ENCODE measurements at places on chromosomes 2 and 18.
A peak's percentile ranks its signal among the peaks of the same experiment; 100 is the strongest.

DNA sequence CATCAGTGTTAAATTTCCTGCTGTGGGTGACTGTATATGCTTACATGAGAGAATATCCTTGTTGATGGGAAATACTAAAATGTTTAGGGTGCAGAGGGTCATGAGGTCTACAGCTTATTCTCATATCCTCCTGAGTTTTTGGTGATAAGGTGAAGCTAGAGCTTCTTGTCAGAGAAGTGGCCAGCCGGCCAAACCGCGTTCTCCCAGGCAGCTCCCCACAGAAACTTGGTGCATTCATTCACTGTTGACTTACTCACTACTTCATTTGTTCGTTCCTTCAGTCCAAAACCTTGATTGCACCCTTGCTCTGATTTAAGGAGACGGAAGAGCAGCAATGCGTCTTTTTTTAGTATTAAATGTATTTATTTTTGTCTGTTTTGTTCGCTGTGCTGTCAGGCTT is 8.7 kb downstream of the SNED1 start:
- no peak for DNase-seq

DNA sequence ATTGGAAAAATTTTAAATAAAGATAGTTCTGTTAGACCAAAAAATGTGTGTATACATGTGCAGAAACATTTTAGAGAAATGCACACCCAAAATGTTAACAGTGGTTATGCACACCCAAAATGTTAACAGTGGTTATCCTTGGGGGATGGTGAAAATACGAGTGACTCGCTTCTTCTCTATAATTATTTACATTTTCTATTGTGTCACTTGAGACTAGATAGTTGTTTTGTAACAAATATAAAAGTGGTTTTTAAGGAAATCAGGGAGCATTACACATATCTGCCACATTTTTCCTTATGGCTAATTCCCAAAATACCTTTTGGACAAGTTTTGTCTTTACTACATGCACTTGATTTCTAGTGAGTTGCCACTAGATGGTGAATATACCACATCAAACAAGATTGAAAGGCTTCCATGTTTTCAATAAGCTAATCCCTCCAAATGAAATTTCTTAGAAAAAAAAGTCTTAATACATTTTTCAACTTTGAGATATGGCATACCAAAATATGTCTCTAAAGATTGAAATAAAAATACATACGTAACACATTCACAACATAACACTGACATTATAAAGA is 9.0 kb upstream of the HIBCH start:
- DNase-seq: no peak

- DNase-seq: no peak
Observed at GRCh38 chr2:42758751-42759150, 5.2 kb downstream of the OXER1 start.

GRCh38 chr2:221465776-221466175 is 106.3 kb downstream of the EPHA4 start:
- DNase-seq: peak; percentile 21

DNA sequence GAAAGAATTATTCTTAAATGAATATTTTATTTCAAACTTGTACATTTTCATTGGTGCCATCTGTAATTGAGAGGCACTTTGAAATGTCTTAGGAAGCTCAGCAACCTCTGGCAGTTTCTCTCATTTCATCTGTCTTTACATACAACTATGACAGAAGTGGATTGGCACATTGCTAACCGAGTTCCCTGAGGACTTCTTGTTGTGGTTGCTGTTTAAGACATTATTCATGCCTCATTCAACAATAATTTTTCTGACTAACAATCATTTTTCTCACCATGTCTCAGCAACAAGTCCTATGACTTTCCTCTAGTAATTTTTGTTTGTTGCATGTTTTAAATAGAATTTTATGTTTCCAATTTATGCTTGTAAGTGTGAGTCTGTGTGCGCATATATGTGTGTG is 284.0 kb upstream of the CWC22 start:
- no peak for DNase-seq

GRCh38 chr18:12911025-12911928 is 27.2 kb upstream of the PTPN2 start:
- DNase-seq: peak; percentile 63

GRCh38 chr18:59520562-59521355 is 161.7 kb upstream of the LMAN1 start:
- DNase-seq: no peak

GRCh38 chr2:69082430-69082997 is 69.5 kb downstream of the ANTXR1 start:
- DNase-seq: no peak

DNA sequence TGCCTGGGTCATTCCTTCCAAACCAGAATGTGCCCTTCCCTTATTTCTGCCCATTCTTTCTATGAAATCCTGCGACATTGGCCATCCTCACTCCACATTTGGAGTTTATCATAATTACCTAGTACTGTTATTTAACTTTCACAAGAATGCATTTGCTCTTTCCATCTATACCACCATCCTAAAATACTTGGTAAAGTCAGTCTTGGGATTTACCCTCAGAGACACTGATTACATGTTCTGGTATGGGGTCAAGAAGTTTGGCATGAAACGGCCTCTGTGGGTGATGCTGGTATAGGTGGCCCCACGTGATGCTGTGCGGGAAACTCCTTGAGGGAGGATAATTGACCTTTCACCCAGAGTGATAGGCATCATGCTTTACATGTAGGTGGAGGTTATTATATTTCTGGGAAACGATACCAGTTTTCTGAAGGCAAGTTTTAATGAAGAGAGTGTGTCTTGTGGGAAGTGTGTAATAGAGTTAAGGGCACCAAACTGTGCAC is 123.5 kb downstream of the FMNL2 start:
- DNase-seq: no peak

DNA sequence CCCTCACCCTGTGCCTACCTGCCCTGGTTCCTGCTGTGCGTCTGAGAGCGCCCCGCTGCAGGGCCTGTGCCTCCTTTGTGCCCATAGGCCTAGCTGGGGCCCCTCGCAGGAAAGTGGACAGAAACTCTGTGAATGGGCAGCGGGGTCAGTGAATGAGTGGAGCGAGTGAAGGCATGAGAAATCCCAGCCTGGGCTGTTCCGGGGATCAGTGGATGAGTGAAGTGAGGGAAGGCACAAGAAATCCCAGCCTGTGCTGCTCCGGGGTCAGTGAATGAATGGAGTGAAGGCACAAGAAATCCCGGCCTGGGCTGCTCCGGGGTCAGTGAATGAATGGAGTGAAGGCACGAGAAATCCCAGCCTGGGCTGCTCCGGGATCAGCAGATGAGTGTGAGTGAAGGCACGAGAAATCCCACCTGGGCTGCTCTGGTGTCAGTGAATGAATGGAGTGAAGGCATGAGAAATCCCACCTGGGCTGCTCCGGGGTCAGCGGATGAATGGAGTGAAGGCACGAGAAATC is 2.0 kb downstream of the COLEC11 start:
- no peak for DNase-seq

DNA sequence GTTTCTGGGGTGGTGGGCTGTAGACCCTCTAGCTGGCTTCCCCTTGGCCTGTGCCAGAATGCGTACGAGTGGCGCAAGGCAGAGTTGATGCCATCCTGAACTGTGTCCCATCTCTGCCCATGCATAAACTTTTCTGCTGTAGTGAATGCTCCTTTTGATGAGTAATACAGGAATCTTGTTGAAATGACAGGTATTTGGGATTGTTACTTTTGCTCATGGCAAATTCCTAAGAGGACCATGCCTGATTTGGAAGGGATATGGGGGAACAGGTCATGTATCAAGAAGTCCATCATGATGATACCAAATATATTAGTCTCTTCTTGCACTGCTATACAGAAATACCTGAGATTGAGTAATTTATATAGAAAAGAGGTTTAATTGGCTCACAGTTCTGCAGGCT is 648.0 kb downstream of the SLC4A3 start:
- no peak for DNase-seq

DNA sequence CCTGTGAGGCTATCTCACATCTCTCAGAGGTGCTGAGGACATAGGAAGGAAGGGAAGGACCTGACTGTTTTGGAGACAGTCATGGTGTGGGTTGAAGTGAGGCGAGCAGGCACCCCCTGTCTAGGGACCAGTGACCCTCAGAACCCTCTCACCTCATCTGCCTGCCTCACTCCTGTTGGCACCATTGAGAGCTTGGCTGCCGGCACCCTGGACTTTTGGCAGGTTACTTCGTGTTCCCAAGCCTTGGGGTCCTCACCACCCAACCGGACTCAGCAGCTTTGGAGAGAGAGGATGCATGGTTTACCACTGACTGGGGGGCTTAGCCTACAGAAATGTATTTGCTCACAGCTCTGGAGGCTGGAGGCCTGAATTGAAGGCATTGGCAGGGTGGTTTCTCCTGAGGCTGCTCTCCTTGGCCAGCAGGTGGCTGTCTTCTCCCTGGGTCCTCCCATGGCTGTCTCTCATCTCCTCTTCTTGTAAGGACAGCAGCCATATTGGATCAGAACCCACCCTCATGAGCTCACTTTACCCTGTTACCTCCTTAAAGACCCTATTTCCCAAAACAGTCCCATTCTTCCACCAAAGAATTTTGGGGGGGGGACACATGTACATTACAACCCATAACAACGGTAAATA is 142.0 kb downstream of the TSN start:
- DNase-seq: peak; percentile 25

DNA sequence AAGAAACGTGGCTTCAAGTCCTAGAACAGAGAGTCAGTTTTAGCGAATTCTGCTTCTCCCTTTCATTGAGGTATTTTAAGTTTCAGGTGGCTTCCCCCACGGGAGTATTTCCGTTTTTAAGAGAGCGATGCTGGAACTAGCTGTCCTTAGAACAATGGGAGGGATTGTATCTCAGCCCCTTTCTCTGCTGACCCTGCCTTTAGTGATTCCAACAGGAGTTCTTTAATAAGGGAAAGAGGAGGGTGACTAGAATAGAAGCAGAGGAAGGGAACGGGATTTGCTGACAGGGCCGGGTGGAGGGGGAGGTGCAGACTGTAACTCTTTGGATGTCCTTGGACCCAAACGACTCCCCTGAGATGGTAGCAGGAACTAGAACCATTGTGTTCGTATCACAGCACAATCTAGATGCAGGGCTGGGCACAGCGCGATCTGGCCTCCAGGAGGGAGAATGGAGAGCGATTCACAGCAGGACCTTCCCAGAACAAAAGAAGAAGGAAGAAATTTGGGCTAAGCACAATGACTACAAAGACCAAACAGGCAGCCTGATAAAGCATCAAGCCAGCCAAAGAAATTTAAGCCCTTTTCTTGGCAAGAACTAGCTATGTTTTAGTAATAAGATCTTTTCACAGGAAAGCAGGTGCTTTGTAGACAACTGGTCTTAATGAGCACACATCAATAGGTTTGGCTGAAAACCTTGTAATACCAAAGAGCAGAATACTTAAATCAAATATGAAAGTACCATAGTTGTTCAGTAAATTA is 15.8 kb upstream of the RTTN start:
- no peak for DNase-seq

- DNase-seq: no peak
Observed at GRCh38 chr18:77049938-77050337, 82.6 kb downstream of the MBP start.

DNA sequence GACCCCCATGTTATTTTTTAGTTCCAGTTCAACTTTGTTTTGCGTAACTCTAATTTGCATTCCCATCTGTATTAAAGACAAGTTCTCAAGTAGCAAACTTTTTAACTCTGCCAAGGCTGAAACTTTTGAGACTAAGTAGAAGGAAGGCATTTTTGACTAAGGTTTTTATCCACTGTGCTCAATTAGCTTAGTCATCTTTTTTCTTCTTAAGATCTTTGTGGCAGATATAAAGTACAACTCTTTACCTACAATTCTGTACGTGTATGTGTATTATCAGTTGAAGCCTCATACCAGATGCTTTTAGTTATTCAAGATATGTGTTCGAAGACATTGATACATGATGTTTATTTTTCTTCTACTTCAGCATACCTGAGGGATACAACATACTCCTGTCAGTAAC is 41.6 kb downstream of the CREB1 start:
- DNase-seq: no peak

DNA sequence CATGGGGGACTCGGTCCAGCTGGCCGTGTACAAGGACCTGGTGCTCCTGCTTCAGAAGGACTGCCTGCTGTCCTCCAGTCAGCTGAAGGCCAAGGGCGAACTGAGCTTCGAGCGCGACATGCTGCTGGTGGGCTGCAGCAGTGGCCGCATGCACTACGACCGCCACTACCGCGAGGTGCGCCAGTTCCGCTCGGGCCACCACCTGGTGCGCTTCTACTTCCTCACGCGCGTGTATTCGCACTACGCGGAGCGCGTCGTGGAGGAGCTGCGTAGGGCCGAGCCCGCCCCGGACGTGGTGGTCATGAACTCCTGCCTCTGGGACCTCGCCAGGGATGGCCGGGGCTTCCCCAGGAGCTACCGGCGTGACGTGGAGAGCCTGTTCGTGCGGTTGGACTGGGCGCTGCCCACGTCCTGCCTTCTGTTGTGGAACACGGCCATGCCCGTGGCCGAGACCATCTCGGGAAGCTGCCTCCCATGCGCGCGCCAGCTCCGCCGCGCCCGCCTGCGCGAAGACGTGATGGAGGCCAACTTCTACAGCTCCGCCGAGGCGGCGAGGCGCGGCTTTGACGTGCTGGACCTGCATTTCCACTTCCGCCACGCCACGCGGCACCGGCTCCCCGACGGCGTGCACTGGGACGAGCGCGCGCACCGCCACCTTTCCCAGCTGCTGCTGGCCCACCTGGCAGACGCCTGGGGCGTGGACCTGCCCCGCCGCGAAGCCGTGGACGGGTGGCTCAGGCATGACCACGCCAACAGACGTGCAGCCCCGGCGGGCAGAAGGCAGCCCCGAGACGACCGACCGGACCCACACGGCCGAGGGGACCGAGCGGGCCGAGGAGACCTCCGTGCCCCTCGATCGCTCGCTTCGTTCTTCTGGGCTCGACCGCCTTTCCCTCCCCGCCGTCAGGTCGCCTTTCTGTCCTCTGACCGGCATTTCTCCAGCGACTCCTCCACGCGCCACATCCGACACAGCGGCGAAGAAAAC is 293.9 kb upstream of the ERBB4 start:
- no peak for DNase-seq

DNA sequence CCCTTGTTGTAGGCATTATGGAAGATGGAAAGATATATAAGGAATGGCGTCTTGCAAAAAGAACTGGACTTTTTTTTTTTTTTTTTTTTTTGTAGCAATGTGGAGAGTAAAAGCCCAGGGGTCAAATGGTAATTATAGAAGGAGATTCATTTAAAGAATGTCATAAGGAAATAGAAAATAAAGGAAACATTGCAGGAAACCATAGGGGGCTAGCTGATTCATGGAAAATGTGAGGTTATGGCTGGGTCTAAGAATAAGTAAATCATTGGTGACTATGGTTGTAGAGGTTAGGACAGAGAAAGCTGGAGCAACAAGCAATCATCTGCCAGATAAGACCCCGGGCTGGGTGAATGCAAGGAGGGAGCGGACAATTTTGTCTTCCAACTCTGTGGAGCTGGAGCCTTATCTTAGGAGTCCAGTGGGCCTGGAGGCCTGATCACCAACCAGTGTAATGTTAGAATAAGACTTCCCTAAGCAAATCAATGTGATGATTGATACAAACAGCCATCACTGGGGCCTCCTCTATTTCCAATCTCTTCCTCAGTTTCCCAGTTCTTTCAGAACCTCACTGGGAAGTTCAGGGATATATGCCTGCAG is 201.2 kb upstream of the TNP1 start:
- DNase-seq: no peak

DNA sequence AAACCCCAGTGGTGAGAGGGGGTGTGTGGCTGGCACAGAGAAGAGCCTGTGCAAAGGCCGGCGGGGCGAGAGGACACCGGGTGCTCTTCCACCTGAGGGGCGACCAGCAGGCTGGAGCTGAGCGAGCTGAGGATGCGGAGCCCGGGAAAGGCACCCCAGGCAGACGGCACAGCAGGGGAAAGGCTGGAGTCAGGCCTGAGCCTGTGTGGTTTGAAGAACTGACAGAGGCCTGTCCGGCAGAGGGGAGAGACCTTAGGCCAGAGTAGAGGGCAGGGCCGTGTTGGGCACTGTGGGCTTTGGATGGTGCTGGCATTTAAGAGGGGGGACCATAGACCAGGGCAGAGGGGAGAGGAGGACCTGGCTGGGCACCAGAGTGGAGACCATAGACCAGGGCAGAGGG is 149.8 kb downstream of the RTP5 start:
- DNase-seq: peak; percentile 4

All from activated naive CD4-positive, alpha-beta T cell treated with anti-CD3 and anti-CD28 coated beads, Interleukin-2, amount 10 ng/mL, durations not matched to agents 7 days and 5 days (primary cell).